ENCODE measurements at places on chromosomes 7 and 10.

DNA sequence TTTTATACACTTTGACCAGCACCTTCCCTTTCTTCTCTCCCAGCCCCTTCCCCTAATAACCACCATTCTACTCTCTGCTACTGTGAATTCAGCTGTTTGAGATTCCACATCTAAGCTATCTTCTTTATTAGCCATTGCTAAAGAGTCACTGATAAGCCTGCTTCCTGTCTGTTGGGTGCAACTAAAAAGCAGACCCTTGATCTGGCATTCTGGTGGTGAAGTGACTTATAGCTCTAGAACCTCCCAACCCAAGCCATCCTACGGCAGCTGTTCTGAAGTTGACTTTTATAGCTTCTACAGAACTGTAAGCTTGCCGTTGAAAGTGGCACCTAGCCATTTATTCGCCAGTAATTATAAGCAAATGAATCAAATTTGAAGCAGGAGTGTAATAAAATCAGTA, 105.6 kb downstream of the AHR start:
- DNase-seq: no peak

GRCh38 chr10:99551158-99551557, 18.4 kb downstream of the NKX2-3 start:
- DNase-seq: no peak

DNA sequence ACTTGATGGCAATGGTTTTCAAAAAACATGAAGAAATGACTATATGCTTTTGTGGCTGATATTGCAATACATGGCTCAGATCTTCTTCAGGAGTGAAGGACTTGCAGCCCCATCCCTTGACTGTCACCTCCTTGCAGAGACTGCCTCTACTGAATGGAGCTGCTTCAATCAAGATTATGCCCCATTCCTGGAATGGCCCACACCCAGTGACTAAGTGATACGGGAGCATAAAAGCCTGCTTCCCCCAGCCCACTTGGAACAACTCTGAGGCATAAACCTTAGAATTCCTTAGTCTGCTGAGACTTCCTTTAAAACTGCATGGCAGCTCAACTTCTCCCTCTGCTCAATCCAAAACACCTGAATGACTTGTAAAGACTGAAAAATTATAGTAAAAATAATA, 957.1 kb downstream of the SORCS3 start:
- DNase-seq: no peak

DNA sequence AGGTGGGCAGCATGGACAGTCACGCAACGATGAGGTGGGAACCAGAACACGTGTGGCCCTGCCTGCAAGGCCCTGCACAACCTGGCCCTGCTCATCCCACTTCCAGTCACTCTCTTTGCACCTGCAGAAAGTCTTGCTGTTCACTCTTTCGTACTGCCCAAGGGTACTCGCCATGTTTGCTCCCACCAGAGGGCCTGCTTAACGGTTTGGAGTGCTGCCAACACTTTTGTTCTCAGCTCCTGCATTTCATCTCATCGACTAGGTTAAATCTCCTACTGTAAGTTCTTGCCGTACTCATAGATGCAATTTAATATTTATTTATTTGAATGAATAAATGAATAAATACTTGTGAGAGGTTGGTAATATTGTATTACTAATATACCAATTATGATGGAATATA, 315.3 kb downstream of the SDK1 start:
- no peak for DNase-seq

DNA sequence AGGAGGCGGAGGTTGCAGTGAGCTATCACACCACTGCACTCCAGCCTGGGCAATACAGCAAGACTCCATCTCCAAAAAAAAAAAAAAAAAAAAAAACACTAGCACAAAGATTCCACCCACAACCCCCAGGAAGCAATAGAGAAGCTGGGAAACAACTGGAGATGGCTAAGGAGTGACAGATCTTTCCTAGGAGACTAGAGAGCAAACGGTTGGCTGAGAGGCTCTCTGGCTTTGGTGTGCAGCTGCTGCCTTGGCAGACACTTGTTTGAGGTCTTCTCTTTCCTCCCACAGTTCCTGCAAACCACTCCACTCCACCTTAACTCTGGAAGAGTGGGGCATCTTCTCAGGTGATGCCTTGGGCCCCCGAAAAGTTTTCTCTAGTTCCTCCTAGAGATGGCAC, 78.5 kb upstream of the LANCL2 start:
- DNase-seq: no peak

- DNase-seq: no peak
These were observed 238.4 kb downstream of the DIP2C start for GRCh38 chr10:451021-451471.

GRCh38 chr10:71597821-71598498, 121.6 kb downstream of the C10orf105 start:
- DNase-seq: peak; percentile 66

DNA sequence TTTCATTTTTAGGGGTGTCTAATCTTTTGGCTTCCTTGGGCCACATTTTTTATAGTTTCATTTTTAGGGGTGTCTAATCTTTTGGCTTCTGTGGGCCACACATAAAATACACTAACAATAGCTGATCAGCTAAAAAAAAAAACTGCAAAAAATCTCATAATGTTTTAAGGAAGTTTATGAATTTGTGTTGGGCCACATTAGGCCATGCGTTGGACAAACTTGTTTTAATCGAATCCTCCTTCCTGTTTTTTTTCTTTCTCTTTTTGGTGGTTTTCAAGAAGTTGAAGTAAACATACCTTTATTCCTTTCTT, 37.4 kb downstream of the ZNRF2 start:
- DNase-seq: no peak

- DNase-seq: no peak
These were observed 234.5 kb downstream of the TCERG1L start for GRCh38 chr10:131077031-131077430.

- DNase-seq: no peak
These were observed 738 bp upstream of the NCAPG2 start for GRCh38 chr7:158705234-158705850.

DNA sequence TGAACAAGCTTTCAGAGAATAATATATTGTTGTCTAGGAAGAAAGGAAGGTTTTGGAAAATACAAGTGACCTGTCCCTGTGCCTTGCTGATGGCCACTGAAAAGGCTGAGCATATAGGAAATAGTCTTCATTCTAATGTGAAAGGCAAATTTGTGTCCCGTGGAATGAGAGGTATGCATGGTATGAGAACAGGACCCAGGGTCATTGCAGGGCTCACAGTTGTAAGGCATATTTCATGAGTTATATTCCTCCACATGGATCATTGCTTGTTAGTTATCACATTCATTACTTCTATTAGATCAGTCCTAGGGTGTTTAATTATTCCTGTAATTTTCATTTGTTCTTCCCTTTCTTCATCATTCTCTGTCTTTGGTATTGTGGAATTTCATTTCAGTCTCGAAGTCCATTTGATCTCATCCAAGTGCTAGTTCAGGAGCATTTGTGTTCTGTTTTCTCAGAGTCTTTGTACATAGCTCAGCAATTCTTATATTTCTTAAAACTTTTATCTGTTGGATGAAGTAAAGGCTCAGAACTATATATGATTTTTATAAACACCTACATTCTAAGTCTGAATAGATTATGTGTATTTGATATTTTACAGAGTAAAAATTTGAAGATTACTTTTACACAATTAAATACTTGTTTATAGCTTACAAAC, 39.4 kb upstream of the ARHGAP21 start:
- DNase-seq: no peak

DNA sequence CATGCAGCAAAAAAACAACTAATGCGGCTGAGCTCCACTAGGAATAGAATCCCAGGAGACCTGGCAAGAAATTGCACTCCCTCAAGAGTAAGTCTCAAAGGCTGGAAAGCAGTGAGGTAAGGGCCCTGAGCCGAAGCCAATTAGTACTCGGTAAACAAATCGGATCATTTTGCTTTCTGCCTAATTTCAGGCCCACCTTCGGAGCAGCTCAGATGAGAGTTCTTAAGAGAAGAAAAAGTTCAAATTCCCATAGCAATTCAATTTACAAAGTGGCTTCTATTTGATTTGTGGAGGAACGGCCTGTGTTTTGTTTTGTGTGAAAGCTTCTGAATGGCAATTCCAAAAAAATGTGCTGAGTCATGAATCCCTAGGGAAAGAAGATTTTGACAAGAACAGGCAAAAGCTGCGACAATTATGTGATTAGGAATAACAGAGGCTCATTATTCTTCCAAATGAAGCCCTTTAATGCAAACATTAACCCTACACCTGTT, 60.9 kb downstream of the SLC16A9 start:
- DNase-seq: no peak

GRCh38 chr10:14552015-14552414, 221.3 kb upstream of the FRMD4A start:
- DNase-seq: no peak

All from uterus (tissue), 4 donors.